SJCRH30 (cell line): ENCODE measurements at places on chromosomes 7 and 10. TPM values are rescaled to one million over a fixed set of nuclear protein-coding genes. Genes with fewer than 3 reads are reported as not detected.

AGMO gene
- total RNA-seq = 0.20 TPM in 1 of 2 replicates, not detected in the other

LOXL4 gene
- total RNA-seq = 8.1 and 8.7 TPM in 2 replicates

ANKMY2 gene
- total RNA-seq = 34.1 and 36.6 TPM in 2 replicates

SOSTDC1 gene
- total RNA-seq = 6.2 and 7.3 TPM in 2 replicates

UCMA gene
- not detected in 2 replicates for total RNA-seq

CC2D2B gene
- 0.05 TPM in 1 of 2 replicates, not detected in the other for total RNA-seq

TBXAS1 gene
- total RNA-seq = 2.9 and 3.2 TPM in 2 replicates

SPDYE2B gene
- total RNA-seq = not detected in 2 replicates

TMEM270 gene
- not detected in 2 replicates for total RNA-seq

ATRNL1 gene
- 23.1 and 26.3 TPM in 2 replicates for total RNA-seq

SSC4D gene
- total RNA-seq = 0.86 and 1.8 TPM in 2 replicates

CUBN gene
- 0.34 and 2.6 TPM in 2 replicates for total RNA-seq

GPR15LG gene
- not detected in 2 replicates for total RNA-seq

C10orf67 gene
- total RNA-seq = 0.15 and 0.16 TPM in 2 replicates

VWDE gene
- not detected in 2 replicates for total RNA-seq

CLEC2L gene
- not detected in 2 replicates for total RNA-seq

HSPA12A gene
- 0.79 and 1.3 TPM in 2 replicates for total RNA-seq

PSAP gene
- 172 and 181 TPM in 2 replicates for total RNA-seq
